ENCODE measurements at places on chromosomes 5 and 9.

- no peaks in the 10 kb centered on the region for H3K27me3 ChIP-seq
- no peaks in the 10 kb centered on the region for H3K4me1 ChIP-seq
- H3K4me3 ChIP-seq = no peak overlapping the region
- no peak for DNase-seq
Measured at GRCh38 chr5:102375272-102375671, 79.2 kb upstream of the SLCO4C1 start.

DNA sequence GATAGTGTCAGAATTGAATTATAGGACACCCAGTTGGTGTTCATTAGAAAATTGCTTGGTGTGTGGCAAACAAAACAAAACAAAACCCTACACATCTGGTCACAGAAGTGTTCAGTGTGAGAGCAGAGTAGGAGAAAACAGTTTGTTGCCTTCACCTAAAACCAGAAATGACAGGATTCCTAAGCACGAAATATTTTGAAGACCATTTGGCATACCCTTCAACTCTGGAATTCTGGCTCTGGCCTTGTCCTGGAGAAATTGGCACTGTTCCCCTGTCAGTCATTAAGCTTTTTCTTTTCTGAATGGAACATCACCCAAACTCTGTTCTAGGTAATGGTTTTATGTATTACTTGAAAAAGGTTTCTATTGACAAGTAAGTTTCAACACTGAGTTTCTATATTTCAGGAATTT lies 110.2 kb upstream of the PCA3 start:
- no peaks in the 10 kb centered on the region for H3K36me3 ChIP-seq
- no peak for DNase-seq
- H3K4me3 ChIP-seq = no peak overlapping the region
- H3K27me3 ChIP-seq = no peaks in the 10 kb centered on the region

- peaks cover 2% of the 10 kb centered on the region for H3K27me3 ChIP-seq
- no peaks in the 10 kb centered on the region for H3K4me1 ChIP-seq
- H3K36me3 ChIP-seq = peaks cover 1% of the 10 kb centered on the region
- no peak for DNase-seq
- no peak overlapping the region for H3K27ac ChIP-seq
- H3K4me3 ChIP-seq = no peak overlapping the region
Measured at GRCh38 chr5:177393990-177394389, 6.5 kb downstream of the PFN3 start.

DNA sequence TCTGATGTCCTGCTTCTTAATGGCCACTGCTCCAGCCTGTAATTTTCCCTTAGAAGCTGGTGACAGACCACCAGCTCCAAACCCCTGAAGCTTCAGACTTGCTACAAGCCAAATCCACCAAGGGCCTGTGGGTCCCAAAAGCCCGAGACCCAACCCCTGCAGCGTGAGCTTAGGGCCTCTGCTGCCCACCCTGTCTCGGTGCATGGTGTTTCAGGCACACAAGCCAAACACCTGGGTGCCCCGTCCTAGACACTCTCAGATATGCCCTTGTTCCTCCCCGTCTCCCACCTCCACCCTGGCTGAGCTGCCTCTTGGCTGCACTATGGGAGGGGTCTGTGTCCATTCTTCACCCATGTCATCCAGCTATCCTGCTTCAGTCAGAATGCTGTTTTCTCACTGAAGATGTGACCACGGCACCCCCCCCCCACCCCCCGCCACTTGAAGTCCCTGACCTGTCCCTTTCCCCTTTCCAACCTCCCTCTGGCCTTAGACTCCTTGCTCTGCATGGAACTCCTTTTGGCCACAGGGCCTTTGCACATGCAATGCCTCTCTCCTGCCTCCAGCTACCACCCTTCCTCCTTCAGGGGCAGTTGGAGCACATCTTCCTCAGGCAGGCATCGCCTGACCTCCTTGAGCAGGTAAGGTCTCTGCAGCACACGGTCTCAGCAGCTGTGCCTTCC lies 55.8 kb downstream of the ZNF354C start:
- no peak overlapping the region for H3K4me3 ChIP-seq
- DNase-seq = no peak
- H3K4me1 ChIP-seq = no peaks in the 10 kb centered on the region
- H3K36me3 ChIP-seq = no peaks in the 10 kb centered on the region

- H3K4me1 ChIP-seq = no peaks in the 10 kb centered on the region
- no peaks in the 10 kb centered on the region for H3K36me3 ChIP-seq
- H3K27me3 ChIP-seq = no peaks in the 10 kb centered on the region
- H3K27ac ChIP-seq = no peak overlapping the region
Measured at GRCh38 chr5:91109634-91110033, 273.5 kb downstream of the ARRDC3 start.

- H3K4me1 ChIP-seq = no peaks in the 10 kb centered on the region
- no peaks in the 10 kb centered on the region for H3K27me3 ChIP-seq
- no peak overlapping the region for H3K4me3 ChIP-seq
- DNase-seq = no peak
- no peak overlapping the region for H3K27ac ChIP-seq
Measured at GRCh38 chr5:148206620-148207019, 3.8 kb downstream of the SPINK6 start.
